Stimulated activated CD4-positive, alpha-beta T cell treated with anti-CD3 and anti-CD28 coated beads, Interleukin-4, amount 100 ng/mL, for 48 hours (primary cell): ENCODE measurements at places on chromosomes 12 and 14.

- no peak for DNase-seq
Observed at GRCh38 chr14:65356327-65356836, 56.1 kb upstream of the FUT8 start.

GRCh38 chr14:101593411-101594238 lies 32.3 kb downstream of the DIO3 start:
- no peak for DNase-seq

GRCh38 chr14:29804481-29805266 lies 123.0 kb downstream of the PRKD1 start:
- no peak for DNase-seq

GRCh38 chr14:100435459-100435858 lies 112.3 kb downstream of the SLC25A47 start:
- no peak for DNase-seq

- no peak for DNase-seq
Observed at GRCh38 chr12:64335886-64336466, 54.6 kb downstream of the C12orf56 start.

- no peak for DNase-seq
Observed at GRCh38 chr12:107355004-107355565, 261.7 kb upstream of the CRY1 start.

GRCh38 chr14:97381309-97381708 lies 584.1 kb downstream of the VRK1 start:
- no peak for DNase-seq

- no peak for DNase-seq
Observed at GRCh38 chr14:32022525-32022924, 54.6 kb upstream of the ARHGAP5 start.

GRCh38 chr14:96194657-96195431 lies 9.8 kb upstream of the BDKRB2 start:
- no peak for DNase-seq

DNA sequence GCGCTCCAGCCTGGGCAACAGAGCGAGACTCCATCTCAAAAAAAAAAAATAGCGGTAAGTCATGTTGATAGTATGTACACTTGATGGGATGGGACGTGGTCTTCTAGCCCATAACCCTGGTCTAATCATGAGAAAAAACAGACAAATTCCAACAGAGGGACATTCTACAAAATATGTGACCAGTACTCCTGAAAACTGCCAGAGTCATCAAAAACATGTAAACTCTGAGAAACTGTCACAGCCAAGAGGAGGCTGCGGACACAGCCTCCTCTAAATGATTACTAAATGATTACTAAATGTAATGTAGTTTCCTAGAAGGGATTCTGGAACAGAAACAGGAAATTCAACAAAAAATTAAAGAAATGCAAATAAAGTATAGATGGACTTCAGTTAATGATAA lies 20.9 kb downstream of the CDKL1 start:
- DNase-seq = no peak

- no peak for DNase-seq
Observed at GRCh38 chr12:88163371-88163770, 21.3 kb downstream of the TMTC3 start.

GRCh38 chr12:18262514-18262913 lies 1.2 kb downstream of the PIK3C2G start:
- DNase-seq = no peak

GRCh38 chr14:65794674-65795279 lies 382.2 kb downstream of the FUT8 start:
- DNase-seq = no peak

DNA sequence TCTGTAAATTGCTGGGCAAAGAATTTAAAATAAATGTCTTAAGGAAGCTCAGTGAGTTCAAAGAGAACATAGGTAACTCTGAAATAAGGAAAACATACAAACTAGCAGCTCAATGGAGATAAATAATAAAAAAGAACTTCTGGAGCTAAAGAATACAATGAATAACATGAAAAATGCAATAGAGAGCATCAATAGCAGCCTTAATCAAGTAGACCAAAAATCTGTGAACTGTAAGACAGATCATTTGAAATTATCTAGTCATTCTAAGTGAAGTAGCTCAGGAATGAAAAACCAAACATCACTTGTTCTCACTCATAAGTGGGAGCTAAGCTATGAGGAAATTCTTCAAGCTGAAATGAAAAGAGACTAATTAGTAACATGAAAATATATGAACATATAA lies 5.8 kb upstream of the ABCC9 start:
- DNase-seq = no peak
